ENCODE measurements at places on chromosomes 1 and 21.

DNA sequence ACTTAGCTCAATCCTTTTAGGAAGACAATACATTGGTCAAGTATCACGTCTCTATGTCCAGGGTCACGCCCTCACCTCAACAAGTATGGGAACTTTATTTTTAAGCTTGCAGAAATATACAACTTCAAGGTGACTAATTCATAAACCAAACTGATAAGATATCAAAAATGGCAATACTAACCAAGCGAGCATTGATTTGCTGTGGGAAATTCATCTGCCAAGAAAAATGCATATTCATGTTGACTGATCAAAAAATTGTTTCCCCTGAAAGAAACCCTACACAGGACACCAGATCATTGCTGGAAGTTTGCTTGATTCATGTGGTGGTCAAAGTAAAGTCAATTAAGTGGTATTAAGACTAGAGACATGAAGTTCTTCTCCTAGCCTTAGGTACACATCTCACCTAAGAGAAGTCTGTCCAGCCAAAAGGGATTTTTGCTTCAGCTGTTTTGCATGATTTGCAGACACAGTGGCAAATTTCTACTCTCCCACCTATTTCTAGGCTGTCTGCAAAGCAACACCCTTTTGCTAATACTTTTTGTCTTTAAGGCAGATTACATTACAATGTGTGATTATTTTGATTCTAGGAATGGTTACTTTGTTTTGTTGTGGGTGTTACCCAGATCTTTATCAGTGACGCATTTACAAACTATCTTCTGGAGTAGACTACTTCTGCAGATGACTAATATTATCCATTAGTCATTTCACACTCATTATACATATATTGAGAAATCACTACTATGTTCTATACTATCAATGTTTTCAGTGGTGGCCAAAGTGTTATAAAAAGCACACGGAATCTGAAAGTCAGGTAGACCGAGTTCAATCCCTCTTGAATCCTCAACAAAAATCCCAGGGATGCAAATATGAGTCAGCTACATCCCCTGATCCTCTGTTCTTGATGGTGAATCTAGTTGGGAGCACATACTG is 12.4 kb downstream of the SAMSN1 start:
- DNase-seq = no peak

- no peak for DNase-seq
Measured at GRCh38 chr1:41789661-41790330, 128.9 kb downstream of the HIVEP3 start.

GRCh38 chr1:218589487-218589886 is 244.4 kb downstream of the TGFB2 start:
- DNase-seq = no peak

- DNase-seq = no peak
Measured at GRCh38 chr1:90919900-90920299, 101.9 kb downstream of the ZNF644 start.

- peak; percentile 23 for DNase-seq
Measured at GRCh38 chr1:27142464-27142863, 12.5 kb downstream of the SLC9A1 start.
